GDM1 (cell line): ENCODE measurements at places on chromosomes 11 and 22.

GRCh38 chr11:122398167-122398566, 257.4 kb upstream of the UBASH3B start:
- no peak for DNase-seq

- DNase-seq = no peak
Measured at GRCh38 chr22:48425091-48425506, 1402.6 kb downstream of the BRD1 start.

DNA sequence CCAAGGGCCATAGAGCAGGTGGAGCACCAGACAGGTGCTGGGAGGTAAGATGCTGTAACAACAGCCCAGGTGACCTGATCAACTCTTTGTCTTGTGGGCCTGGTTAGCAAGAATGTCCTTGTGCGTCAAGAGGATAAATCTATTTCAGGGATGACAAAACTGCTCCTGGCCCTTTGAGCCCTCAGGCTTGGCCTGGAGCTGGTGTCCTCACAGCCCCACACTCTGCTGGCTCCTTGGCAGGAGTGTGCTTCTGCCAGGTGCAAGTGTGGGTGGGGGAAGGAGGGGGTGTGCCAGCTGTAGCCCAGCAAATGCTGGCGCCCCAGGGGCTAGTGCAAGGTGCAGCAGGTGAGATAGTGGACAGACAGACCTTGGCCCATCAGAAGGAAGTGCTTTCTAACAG, 19.5 kb downstream of the AMPD3 start:
- no peak for DNase-seq

DNA sequence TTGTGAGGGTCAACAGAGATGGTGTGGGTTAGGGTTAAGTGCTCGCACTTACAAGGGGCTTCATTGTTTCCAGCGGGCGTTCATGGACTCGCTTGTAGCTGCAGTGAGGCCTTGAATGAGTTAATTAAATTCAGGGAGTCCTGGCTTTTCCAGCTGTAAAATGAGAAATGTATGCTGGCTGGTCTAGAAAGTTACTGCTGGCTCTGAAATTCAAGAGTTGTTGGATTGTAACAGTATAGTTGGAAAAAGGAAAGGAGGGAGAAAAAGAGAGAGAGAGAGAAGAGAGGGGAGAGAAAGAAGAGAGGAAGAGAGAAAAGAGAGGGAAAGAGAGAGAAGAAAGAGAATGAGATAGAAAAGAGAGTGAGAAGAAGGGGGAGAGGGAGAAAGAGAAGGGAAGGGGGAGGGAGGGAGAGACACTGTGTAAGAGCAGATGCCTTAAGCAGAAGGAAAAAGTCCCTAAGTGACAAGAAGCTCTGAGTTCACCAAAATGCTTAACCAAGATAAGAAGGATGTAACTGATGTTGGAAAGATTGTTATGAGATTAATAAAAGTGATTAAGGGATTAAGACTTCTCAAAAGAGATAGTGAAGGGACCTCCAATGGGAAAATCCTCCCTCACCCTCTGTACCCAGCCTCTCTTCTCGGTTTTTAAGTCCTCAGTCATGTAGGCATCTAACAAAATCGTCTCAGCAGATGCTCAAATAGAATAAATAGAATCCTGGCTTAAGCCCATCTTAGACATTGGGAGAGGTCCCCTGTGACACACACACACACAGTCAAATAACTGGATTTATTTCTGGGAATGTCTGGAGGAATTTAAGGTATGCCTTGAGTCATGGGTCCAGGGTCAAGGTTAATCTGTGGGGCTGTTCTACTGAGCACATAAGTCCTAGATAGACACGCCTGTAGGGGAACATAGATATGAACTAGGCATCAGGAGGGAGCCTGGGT, 477.9 kb downstream of the MIAT start:
- DNase-seq = no peak

GRCh38 chr11:94583213-94583865, 16.2 kb downstream of the PIWIL4 start:
- no peak for DNase-seq

- DNase-seq = no peak
Measured at GRCh38 chr11:93686226-93686625, 24.7 kb downstream of the CEP295 start.

DNA sequence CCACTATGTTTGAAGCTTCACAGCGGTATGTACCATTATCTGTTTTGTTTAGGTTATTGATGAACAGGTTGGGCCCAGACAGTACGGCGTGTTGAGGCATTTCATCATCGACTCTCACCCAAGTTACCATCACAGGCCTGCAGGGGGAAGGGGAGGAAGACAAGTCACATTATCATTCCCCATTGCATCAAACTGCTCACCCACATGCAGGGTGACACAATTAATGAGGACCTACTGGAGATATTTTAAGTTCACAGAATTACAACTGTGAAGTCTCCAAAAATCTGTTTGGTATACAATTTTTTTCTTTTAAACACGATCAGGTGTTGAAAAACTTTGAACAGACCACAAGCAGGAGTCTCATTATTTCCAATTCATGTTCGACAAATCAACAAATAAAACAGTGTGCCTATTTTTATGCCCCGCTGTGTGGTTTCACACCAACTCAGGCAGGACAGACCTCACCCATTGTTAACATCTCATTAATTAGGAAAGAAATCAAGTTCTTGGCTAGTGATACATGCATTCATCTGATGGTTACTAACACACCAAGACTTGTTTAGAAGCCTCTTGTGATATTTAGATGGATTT, 289.5 kb downstream of the CADM1 start:
- no peak for DNase-seq

GRCh38 chr11:86812322-86812670, 12.0 kb downstream of the PRSS23 start:
- DNase-seq = no peak

DNA sequence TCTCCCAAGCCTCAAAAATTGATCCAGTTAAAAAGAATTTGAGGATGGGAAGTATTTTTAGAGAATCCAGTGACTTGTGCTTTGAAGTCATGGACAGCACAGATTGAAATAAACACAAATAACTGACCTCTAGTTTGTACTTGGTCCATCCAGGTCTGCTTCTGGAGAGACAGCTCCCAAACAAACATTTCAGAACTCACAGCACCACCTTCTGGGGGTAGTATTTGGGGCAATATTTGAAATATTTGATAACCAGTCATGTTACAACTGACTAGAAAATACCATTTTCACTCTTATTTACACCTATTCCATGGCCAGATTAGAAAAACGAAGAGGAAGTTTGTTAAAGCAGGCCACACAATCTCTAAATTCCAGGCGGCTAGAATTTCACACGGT, 56.2 kb downstream of the CTSC start:
- DNase-seq = no peak

DNA sequence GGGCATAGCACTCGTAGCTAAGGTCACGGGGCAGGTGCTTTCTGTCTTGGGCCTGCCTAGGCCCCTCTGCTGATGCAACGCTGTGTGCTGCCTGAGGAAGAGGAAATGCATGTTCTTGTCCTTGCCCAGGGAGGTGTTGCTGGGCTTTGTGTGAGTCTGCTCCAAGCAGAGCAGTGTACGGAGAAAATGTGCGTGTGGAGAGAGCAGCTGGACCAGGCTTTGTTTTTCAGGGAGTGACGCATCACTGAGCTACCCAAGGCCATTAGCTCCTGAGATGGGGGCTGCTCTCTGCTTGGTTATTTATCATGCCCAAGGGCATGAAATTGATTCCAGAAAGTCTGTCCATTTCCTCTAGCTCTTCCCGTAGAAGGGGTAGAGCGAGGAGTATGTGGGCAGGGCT, 82.9 kb upstream of the THY1 start:
- DNase-seq = no peak

GRCh38 chr11:105100981-105101630, 38.5 kb downstream of the CARD18 start:
- DNase-seq = no peak

DNA sequence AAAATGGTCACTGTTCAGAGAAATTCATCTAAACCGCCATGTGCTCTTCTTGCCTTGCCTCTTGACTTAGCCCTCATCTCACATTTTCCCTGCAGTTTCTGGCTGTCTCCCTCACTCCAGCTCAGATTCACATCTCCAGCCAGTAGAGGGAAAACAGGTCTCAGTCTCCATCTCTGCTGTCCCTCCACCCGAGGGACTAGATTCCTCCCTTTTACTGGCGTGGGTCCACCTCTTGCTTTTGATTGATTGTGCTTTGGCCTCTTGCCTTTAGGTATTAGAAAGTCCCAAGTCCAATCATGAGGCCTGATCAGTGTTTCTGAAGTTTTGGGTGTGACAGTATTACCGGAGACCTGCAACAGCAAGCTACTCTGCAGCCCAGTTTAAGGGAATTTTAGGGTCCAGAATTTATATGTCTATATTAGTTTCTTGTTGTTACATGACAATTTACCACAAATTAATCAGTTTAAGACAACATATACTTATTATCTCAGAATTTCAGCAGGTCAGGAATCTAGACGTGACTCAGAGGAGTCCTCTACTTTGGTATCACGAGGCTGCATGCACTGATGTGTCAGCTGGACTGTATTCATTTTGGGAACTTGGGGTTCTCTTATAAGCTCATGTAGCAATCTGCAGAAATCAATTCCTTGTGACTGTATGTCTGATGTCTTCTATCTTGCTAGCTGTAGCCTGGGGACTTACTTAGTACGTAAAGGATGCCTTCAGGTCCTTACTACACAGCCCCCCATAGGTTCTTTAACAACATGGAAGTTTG, 805.2 kb upstream of the CCDC90B start:
- no peak for DNase-seq

DNA sequence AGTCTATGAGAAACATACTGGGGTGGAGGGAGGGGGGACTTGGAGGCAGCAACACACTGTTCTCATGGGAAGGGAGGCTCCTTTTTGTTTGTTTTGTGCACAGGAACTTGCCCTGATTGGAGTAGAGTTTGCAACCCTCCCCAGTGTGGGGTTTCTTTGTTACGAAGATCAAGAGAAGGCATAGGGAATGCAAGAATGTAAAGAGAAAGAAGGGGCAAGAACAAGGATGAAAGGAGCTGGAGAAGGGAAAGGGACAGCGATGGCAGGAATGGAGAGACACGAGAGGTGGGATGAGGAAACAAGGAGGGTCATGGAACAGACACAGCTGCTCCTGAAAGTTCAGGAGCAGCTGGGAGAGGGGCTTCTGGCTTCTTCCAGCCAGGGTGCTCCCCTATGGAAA, 611.7 kb downstream of the NTM start:
- no peak for DNase-seq
